ENCODE measurements at places on chromosomes 1 and 21.

DNA sequence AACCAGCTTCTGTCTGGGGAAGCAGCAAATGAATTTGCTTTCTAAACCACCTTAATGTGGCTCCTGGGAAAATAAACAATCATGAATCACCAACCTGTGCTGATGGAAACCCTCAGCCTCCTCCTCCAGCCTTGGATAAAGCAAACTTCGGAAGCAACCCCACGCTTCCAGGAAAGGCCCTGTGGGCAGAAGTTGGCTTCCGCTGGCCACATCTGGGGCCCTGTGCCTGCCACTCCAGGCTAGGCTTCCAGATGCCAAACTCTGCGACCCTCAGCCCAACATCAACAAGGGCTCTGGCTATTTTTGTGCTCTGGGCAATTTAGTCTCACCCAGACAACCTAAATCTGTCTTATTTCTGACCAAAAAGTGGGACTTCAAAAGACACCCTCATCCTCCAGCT is 6.2 kb upstream of the OXCT2 start:
- no peak for DNase-seq

DNA sequence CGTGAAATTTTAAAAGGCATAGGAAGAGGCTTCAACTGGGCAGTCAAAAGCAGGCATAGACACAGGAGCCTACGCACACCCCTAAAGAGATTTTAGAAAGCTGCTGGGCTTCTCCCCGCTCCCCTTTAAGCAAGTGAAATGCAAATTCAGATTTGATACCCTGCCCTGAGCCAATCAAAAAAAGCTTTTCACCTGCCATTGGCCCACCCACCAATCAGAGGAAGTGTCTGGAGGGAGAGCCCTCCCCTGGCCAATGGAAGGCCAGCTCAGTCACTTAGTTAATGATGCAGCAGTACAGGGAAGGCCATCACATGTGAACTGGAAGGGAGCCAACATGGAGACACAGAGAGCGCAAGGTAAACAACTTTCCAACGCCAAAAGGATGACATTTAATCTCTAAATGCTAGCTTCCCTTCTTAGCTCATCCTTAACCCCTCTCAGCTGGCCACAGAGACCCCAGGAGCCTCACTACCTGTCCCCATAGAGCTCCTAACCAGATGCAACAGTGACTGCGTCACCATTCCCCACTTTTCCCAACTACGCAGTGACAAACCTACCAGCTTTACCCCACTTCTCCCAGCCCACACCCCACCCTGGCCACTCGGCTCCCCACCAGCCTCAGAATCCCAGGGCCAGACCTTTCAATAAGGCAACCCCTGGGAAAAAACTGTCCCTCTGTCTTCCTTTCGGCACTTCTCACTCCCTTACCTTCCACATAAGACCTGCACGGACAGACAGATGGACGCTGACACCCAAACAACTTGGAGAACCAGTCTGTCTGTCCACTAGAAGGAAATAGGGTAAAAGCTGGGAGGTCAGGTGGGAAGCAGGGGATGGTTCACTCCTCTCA is 71.0 kb downstream of the CD46 start:
- DNase-seq, result no peak

DNA sequence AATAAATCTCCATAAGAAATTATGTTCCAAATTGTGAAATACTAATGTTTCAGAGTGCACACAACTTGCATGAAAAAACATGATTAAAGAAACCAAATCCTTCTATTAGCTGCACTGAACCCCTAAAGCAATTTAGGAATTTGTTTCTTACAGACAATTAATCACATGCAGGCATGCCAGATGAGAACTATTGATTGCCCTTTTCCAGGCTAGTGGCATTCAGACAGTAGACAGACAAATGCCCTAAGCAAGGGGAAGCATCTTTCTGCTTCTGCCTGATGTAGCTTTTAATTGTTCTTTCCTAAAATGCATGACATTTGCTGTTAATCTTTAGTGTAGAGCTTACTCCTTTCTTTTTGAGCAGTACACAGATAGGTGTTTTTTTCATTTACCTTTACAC is 229.5 kb downstream of the DPYD start:
- no peak for DNase-seq

DNA sequence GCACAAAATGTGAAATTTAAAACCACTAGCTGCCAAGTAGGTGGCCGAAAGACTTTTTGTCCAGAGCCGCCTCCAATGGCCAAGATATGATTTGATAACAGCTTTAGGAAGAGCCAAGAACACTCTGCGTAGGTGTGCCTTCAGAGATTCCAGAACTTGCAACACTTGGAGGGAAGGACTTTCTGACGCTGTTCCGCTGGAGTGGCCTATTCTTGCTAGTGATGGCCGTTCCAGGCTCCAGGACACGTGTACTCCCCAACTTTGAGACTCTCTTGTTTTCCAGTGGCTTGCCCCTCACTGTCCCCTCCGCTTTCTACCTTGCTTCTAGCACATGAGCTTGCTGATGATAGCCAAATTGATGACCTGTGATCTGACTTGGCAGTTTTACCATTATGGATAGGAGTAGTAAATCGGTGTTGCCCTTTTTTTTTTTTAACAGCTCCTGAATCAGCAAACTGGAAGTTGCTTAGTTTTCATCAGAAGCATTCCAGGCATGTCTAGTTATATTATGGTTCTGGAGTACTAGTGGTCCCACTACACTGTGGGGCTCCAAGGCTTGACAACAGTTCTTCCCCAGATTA is 1.0 kb downstream of the PRDX6 start:
- no peak for DNase-seq

DNA sequence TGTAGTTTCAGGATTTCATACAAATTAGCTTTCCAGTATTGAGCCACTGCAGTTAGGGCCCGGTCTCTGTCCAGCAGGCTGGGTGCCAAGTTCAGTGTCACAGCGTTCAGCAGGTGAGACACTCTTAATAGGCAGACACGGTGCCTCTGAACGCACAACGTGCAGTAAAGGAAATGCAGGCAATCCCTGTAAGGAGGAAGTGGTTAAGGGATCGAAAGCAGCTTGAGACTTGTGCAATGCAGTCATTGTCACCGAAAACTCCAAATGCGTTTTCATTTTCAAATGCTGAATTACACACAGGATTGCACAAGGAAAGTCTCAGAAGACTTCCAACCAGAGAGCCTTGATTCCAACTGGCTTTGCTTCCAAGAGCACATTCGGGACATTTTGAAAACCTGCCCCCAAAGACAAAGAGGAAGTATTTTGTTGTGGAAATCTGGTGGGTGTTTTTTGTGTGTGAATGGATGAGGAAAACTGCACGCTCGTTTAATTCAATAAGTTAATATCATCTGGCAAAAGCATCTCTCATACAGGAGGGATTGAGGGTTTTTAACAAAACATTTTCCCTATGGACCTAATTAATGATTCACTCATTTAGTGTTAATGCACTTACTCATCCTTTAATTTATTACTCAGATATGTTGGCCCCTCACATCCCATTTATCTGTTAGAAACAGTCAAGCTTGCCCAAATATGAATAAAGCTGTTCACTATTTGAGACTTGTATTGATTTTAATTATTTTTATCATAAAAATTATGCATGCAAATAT is 61.6 kb downstream of the PTGS2 start:
- no peak for DNase-seq

GRCh38 chr1:50968821-50969610 is 1.0 kb upstream of the CDKN2C start:
- DNase-seq, result no peak

DNA sequence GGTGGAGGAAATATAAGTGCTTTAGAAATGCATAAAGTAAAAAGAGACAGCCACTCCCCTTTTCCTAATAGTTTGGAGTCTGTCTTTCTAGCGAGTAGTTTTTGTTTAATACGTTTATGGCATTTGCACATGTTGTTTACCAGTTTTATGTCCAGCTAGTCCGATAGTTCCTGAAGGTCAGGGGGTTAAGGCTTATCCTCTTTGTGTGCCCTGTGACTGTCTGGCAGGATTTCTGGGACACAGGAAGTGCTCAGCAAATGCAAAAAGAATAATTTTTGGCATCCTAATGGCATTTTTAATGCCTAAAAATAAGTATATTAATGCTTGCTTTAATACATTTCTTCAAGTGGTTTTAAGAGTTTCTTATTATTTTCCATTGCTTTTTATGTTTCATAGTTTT is 58.4 kb downstream of the DYRK1A start:
- no peak for DNase-seq

DNA sequence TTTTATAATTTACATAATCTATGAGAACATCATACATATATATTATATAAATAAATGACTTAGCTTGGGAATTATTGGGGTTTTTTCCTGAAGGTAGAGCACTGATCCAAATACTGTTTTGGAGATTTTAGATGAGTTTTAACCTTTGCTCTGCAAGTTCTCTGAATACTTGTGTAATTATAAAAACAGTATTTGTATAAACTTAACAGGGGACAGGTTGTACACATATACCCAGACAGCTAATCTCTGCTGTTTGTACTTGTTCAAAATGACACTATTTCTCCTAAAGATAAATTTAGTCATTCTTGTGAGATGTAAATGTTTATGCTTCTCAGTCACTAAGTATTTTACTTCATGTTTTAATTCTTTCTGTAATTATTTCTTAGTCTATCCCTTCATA is 8.7 kb downstream of the AGL start:
- DNase-seq, result no peak

- DNase-seq, result no peak
These were observed 62.9 kb downstream of the MDM4 start for GRCh38 chr1:204578867-204579664.

GRCh38 chr1:78090472-78091133 is 44.8 kb downstream of the GIPC2 start:
- DNase-seq, result no peak

DNA sequence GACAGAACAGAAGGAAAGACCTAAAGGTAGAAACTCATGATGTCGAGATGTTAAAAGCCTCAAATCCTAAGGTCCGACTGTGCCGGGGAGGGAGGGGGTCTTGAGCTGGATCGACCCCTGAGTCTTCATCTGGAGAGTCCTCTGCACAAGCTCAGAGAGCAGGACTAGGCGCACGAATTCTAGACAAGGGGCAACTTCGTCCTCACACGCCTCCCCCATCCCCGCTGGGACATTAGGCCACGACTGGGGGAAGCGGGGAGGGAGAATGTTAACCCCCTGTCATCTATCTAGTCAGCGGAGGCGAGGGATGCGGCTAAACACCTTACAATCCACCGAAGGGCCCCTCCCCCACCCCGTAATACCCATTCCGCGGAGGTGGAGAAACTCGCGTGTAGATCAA is 94.7 kb downstream of the PRKAB2 start:
- no peak for DNase-seq

DNA sequence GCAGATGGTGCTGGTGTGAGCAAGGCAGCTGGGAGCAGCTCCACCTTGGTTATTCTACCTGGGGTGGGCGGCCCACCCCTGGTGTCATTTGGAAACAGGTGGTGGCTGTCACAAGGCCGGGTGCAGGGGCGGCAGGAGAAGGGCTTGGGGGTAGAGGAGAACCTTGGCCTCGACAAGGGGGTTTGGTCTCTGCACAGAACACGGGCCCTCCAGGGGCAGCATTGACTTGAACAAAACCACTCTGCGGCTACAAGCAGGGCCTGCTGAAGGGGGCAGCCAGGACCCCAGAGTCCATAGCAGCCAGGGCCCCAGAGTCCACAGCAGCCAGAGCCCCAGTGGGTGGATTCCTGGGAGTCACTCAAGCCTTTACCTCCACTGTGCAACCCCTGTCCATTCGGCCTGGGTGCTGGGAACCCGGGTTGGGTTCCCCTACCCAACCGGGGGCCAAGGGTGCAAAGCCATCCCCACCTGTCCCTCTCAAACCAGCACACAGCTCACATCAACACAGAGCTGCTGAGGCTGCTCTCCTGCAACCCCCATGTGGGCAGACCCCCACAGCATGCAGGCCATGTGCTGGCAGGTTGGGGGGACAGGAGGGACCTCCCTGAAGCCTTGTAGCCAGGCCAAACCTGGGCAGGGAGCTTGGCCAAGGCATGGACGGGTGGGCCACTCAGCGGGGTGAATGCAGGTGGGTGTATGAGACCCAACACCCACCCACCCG is 7.7 kb downstream of the TRIM11 start:
- DNase-seq, result no peak

- no peak for DNase-seq
These were observed 54.7 kb downstream of the CACHD1 start for GRCh38 chr1:64524614-64525013.

DNA sequence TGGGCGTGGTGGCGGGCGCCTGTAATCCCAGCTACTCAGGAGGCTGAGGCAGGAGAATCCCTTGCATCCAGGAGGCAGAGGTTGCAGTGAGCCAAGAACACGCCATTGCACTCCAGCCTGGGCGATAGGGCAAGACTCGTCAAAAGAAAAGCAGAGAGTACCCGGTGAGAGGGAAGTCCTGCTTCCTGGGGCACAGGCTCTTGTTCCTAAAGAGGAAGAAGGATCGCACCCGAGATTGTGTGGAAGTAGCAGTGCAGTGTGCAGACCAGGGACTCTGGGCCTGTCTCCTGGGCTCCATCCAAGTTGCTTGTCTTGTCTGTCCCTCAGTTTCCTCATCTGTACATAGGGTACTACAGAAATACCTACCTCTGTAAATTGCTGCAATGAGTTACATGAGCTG is 29.6 kb downstream of the NBPF3 start:
- DNase-seq, result no peak

DNA sequence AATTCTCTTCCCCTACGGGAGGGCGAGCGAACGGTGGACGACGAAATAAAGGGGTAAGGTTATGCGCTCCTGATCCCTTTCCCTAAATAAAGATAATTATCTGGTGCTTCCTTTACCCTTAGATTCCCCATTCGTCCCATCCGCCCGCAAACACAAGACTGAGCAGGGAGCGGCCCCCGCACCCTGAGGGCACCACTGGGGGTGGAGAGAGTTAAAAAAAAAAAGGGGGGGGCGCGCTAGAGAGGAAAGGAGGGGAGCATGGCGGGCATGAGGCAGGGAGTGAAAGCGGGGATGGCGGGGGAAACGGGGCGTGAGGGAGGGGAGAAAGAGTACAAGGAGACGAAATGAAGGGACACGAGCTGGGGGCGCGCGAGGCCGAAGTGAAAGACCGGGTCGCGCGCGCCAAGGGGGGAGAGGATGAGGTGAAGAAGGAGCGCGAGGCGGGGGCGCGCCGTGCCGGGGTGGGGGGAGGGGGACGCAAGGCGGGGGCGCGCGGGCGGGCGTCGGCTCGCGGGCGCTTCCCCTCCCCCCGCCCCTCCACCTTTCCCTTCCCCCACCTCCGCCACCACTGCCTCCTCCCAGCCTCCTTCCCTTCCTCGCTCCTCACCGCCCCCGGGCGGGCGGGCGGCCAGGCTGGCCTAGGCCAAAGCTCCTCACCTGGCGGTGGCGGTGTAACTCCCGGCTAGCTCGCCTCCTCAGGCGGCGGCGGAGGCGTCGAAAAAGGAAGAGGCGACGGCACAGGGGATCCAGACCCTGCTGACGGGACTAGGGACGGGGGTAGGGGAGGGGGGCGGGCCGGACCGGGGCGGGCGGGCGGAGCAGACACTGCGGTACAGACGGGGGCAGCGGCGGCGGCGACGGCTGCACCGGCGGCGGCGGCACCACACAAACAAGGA is 448 bp downstream of the GATAD2B start:
- DNase-seq, result no peak

DNA sequence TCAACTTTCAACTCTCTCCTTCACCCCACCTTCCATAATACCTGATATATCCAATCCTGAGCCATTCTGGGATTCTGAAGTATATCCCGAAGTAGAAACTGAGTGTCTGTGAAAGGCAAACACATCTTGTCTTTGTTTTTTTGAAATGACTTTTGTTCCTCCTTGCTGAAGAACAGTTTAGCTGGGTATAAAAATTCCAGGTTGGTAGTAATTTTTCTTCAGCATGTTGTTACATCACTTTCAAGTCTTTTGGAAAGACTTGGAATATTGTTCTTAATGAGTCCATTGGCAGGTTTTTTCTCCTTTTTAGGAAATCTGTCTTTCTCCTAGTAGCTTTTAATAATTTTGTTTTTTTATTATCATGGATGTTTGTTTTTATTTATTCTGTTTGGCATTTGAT is 32.7 kb downstream of the CRYAA start:
- DNase-seq, result no peak
